ENCODE measurements at places on chromosomes 6 and 20. TPM values are rescaled to one million over a fixed set of nuclear protein-coding genes. Genes with fewer than 3 reads are reported as not detected.

SGK2 gene
- 0.30 TPM for total RNA-seq

GNMT gene
- 0.77 TPM for total RNA-seq

- DNase-seq = peak; percentile 81
Observed at GRCh38 chr20:63626424-63627128, at the start of gene GMEB2. GMEB2 (minus strand) TSS chr20:63627101; CDS start chr20:63619397, 7,704 bp downstream.

DNA sequence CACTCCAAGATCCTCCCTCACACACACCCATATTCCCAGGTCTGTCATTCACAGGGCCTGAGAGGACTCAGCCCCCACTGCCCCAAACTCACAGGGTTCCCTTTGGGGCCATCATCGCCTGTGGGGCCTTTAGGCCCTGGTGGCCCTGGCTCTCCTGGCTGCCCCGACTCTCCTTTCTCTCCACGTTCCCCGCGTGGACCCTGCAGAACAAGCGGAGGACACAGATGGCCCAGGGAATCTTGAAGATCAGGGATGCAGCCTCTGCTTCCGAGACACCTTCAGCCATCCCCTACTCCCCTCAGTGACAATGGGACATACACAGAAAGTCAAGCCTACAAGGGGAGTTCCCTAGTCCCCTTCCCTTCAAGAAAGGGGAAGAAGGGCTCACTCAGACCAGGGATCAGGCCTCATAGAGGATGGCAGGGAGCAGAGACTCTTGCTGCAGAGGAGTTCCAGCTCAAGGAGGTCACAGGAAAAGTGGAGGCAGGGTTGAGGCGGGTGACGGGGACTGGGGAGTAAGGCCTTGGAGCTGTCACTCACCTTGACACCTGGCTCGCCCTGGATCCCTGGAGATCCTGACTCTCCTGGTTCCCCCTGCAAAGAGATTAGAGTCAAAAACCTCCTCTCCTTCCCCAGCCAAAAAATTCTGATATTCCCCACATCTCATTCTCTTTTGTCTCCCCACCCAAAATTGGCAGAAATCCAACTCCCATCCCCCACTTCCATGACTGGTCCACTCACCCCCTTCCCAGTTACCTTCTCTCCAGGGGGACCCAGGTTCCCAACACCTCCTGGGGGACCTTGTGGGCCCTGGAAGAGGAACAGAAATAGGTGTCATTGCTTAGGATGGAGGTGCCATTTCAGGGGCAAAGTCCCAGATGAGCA, 22.7 kb downstream of the COL11A2 start:
- no peak for DNase-seq

DNA sequence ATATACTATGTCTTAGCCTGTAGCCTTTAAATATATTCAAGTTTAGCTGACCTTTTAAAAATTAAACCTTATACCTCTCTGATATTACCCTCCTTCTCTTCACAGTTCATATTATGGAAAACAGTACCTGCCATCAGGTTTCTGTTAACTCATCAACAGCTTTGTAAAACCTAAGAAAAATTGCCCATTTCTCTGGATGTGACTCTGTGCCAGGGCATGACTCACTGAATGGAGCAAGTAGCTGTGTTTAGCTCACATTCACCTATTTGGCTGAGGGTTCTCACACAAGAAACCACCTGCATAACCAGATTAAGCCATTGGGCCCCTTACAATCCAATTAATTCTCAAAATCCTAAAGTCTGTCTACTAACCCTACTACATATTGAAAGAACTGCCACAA, 678.8 kb upstream of the MARCKS start:
- no peak for DNase-seq

- DNase-seq = no peak
Observed at GRCh38 chr20:40991181-40991889, 37.3 kb upstream of the TOP1 start.
